ENCODE measurements at places on chromosomes 4 and X. TPM values are rescaled to one million over a fixed set of nuclear protein-coding genes. Genes with fewer than 3 reads are reported as not detected.

Gene IDUA
- total RNA-seq: 30.6 TPM

Gene CLIC2
- 0.80 TPM for total RNA-seq

Gene IL13RA1
- total RNA-seq: 191 TPM

Gene CYSLTR1
- not detected for total RNA-seq

Gene KCND1
- total RNA-seq: 5.5 TPM

Gene AFM
- total RNA-seq: not detected

Gene RNF212
- not detected for total RNA-seq

Gene NPNT
- 1.9 TPM for total RNA-seq

Gene TMPRSS11D
- total RNA-seq: not detected

Gene AFAP1
- total RNA-seq: 94.7 TPM

Gene TMPRSS11B
- not detected for total RNA-seq

Gene XAGE5
- not detected for total RNA-seq

DNA sequence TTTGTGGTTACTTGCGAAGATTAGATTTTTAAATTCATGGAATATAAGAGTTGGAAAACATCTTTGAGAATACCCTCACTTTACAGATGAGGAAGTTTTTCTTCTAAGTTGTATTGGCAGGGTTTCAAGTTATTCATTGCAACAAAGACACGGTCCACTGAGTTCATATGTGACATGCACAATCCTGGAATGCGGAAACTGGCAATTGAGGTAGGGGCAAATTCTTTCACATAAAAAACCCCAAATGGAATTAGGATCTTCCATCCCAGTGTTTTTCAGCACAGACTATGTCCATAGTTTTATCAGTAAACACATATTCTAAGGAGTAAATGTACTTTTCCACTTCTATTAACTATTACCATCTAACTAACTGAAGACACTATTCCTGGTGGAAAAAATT, 81.8 kb upstream of the NAP1L5 start:
- no peaks in the 10 kb centered on the region for H3K4me1 ChIP-seq
- no peaks in the 10 kb centered on the region for H3K27me3 ChIP-seq
- H3K4me3 ChIP-seq: no peak overlapping the region
- no peak overlapping the region for H3K27ac ChIP-seq
- no peaks in the 10 kb centered on the region for H3K36me3 ChIP-seq

DNA sequence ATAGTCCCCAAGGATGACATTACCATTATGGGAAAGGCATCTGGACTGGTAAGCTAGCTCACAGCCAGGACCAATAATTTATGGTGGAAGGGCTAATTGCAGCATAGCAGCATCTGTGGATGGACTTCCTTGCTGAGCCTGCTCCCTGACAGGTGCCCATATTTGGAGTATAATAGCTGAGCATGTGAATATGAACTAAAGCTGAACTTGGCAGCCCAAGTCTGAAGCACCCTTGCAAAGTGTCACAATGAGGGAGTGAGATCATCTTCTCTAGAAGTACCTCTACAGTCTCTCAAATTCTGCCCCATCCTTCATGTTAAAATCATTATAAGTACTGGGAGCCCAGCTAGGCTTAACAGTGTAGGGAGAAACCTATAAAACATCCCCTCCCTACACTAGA, 128.2 kb upstream of the INPP4B start:
- H3K27me3 ChIP-seq: no peaks in the 10 kb centered on the region
- no peak overlapping the region for H3K4me3 ChIP-seq
- H3K27ac ChIP-seq: no peak overlapping the region
- no peak for DNase-seq
- no peaks in the 10 kb centered on the region for H3K4me1 ChIP-seq

DNA sequence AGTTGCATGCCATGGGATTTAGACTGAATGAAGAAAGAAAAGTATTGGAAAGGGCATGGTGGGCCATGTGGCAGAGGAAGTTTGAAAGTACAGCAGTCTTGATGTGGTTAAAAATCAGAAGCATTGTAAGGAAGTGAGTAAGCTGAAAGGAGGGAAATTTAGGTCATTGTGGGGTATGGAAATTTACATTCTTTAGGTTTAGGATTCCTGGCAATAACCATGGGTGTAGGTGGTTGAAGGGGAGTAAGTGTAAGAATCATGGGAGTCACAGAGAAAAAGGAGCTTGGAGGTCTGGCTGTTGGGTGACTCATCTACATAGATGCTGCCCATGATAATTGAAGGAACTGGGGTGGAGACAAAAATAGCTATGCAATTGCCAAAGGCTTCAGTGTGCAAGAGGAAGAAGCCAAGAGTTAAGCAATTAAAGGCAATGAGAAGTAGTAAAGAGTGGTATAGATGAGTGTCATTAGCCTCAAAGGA, 243.8 kb upstream of the LDB2 start:
- DNase-seq: no peak
- no peaks in the 10 kb centered on the region for H3K4me1 ChIP-seq
- no peaks in the 10 kb centered on the region for H3K36me3 ChIP-seq
- no peak overlapping the region for H3K4me3 ChIP-seq
- no peaks in the 10 kb centered on the region for H3K27me3 ChIP-seq
- no peak overlapping the region for H3K27ac ChIP-seq

- no peak overlapping the region for H3K4me3 ChIP-seq
- no peaks in the 10 kb centered on the region for H3K27me3 ChIP-seq
- no peaks in the 10 kb centered on the region for H3K4me1 ChIP-seq
Observed at GRCh38 chrX:52140020-52140419, 44.7 kb upstream of the MAGED4 start.

DNA sequence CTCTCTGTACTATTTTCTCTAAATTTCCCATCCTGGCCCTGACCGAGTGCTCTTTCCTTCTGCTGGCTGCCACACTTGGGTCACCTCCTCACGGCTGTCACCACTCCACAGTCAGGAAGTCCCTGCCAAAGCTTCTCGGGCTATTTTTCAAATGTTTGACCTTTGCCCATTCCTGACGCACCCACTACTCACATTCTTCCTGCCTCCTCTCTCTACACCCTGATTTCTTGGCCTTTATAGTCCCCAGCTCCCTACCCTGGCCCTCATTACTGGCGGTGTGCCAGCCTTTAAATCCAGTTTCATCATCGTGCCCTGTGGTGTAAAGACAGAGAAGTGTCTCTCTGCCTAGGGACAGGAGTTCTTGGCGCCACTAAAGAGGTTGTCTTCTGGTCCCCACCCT, 46.4 kb upstream of the GATB start:
- no peak overlapping the region for H3K4me3 ChIP-seq
- H3K4me1 ChIP-seq: no peaks in the 10 kb centered on the region
- no peak for DNase-seq
- no peaks in the 10 kb centered on the region for H3K27me3 ChIP-seq
- no peak overlapping the region for H3K27ac ChIP-seq
- no peaks in the 10 kb centered on the region for H3K36me3 ChIP-seq

- no peak overlapping the region for H3K27ac ChIP-seq
- no peaks in the 10 kb centered on the region for H3K27me3 ChIP-seq
- H3K4me1 ChIP-seq: no peaks in the 10 kb centered on the region
- H3K36me3 ChIP-seq: peaks cover 3% of the 10 kb centered on the region
- no peak for DNase-seq
Observed at GRCh38 chrX:129825746-129826505, 17.8 kb downstream of the ZDHHC9 start.

- DNase-seq: no peak
- no peak overlapping the region for H3K27ac ChIP-seq
- peaks cover 29% of the 10 kb centered on the region for H3K36me3 ChIP-seq
- no peaks in the 10 kb centered on the region for H3K27me3 ChIP-seq
- no peak overlapping the region for H3K4me3 ChIP-seq
- H3K4me1 ChIP-seq: peaks cover 7% of the 10 kb centered on the region
Observed at GRCh38 chr4:7828793-7829301, 110.8 kb downstream of the AFAP1 start.

GRCh38 chr4:46844325-46844917, 64.6 kb downstream of the COX7B2 start:
- no peaks in the 10 kb centered on the region for H3K4me1 ChIP-seq
- no peaks in the 10 kb centered on the region for H3K27me3 ChIP-seq
- DNase-seq: peak; percentile 43
- no peak overlapping the region for H3K27ac ChIP-seq
- no peak overlapping the region for H3K4me3 ChIP-seq

GRCh38 chr4:136575146-136575545, 957.1 kb downstream of the PCDH18 start:
- no peak overlapping the region for H3K4me3 ChIP-seq
- no peak for DNase-seq
- H3K27ac ChIP-seq: no peak overlapping the region

DNA sequence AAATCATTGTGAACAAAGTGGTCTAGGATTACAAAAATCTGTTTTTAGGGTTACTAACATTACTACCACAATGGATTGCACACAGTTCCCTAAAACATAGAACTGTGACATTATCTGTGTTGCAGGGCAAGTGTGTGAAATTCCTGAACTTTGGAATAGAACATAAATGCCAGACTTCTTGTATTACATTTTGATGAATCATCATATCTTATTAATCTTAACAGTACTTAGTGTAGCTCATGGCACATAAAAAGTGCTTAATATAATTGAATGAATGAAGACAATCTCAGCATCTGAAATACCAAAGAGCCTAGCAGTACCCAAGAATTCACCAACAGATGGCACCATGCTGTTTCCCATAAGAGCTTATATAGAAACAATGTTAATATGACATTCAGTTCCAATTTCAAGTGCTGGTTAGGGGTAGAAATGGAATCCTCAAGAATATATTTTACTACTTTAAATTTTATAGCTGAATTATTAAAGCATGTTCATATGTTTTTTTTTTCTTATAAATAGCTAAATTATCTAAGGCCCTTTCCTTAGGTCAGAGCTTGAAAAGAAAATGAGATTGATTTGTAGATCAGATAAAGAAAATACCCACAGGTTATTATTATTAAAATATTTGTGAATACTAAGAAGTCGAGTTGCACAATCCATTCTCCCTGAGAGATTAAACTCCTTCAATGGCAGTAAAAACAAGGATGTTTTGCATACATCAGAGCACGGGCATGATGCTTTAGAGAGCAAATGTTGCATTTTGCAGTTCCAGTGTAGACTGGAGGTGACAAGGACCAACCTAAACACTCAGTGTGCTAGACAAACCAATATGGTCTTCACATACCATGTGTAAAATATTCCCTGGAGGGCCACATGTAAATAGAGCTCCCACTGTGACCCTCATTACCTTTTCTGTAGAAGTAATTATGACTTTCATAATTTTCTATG, 25.7 kb upstream of the SHISA3 start:
- DNase-seq: peak; percentile 13
- no peaks in the 10 kb centered on the region for H3K27me3 ChIP-seq
- H3K27ac ChIP-seq: no peak overlapping the region
- no peak overlapping the region for H3K4me3 ChIP-seq
- no peaks in the 10 kb centered on the region for H3K36me3 ChIP-seq
- no peaks in the 10 kb centered on the region for H3K4me1 ChIP-seq

GRCh38 chr4:42445038-42445437, 47.8 kb downstream of the SHISA3 start:
- H3K36me3 ChIP-seq: no peaks in the 10 kb centered on the region
- H3K27ac ChIP-seq: no peak overlapping the region
- DNase-seq: no peak
- H3K27me3 ChIP-seq: no peaks in the 10 kb centered on the region

GRCh38 chr4:6907658-6908191, 1.9 kb upstream of the TBC1D14 start:
- no peak overlapping the region for H3K4me3 ChIP-seq
- peaks cover 21% of the 10 kb centered on the region for H3K4me1 ChIP-seq
- no peaks in the 10 kb centered on the region for H3K36me3 ChIP-seq
- H3K27ac ChIP-seq: no peak overlapping the region
- no peaks in the 10 kb centered on the region for H3K27me3 ChIP-seq

- H3K27ac ChIP-seq: no peak overlapping the region
- H3K4me1 ChIP-seq: no peaks in the 10 kb centered on the region
- no peak for DNase-seq
- no peaks in the 10 kb centered on the region for H3K36me3 ChIP-seq
Observed at GRCh38 chr4:5398056-5398455, 310.3 kb downstream of the EVC2 start.

DNA sequence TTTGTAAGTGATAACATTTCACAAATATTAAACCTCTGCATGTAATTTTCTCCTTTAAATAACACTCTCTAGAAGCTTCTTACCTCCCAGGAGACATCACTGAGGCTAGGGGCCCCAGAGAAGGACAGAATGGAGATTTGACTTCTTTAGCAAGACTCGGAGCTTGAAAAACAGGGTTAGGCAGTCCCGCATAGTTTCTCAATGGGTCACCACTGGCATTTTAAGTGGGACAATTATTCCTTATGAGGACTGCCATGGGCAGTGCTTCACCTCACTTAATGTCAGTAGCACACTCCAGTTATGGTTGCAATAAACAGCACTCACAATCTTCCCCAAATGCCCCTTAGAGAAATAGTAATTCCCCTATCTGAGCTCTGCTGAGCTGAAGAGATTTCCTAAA, 66.7 kb upstream of the NOCT start:
- DNase-seq: no peak
- no peaks in the 10 kb centered on the region for H3K4me1 ChIP-seq

- no peaks in the 10 kb centered on the region for H3K4me1 ChIP-seq
Observed at GRCh38 chr4:101813604-101814003, 23.1 kb downstream of the BANK1 start.

DNA sequence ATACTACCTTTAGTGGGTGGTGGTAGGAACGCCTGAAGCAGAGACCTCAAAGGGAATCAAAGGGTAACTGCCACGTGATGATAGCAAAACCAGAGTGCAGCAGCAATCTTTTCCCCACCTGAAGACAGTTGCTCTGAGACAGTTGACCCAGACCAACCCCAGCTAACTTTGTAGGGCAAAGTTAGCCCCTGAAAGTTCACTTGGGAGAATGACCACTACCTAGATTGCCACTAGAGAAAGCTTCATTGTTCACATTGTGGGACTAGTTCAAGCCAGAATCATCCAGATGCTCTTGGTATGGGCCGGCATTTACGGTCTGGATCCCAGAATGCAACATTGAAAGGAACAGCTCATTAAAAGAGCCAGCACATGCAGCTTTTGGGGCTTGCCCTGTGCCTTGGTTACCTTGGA, 4.1 kb downstream of the SEPTIN6 start:
- peaks cover 34% of the 10 kb centered on the region for H3K4me1 ChIP-seq
- no peaks in the 10 kb centered on the region for H3K27me3 ChIP-seq
- H3K4me3 ChIP-seq: no peak overlapping the region
- DNase-seq: no peak
- H3K36me3 ChIP-seq: no peaks in the 10 kb centered on the region

DNA sequence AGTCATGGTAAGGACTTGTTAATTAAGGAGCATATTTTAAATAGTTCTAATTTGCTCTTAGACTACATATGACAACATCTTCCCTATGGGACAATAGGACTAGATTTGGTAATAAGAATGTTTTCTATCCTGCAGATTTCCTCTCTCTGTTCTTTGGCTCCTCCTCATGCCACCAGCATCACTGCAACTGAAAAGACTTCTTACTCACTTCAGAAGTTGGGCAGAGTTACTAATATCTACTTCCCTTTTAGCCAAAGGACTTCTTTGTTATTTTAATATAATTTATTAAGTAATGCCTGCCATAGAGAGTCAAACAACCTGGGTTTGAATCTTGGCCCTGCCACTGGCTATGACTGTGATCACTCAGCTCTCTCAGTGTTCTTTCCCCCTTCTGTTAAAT, 16.4 kb downstream of the MMAA start:
- no peaks in the 10 kb centered on the region for H3K27me3 ChIP-seq
- H3K4me1 ChIP-seq: no peaks in the 10 kb centered on the region
- H3K4me3 ChIP-seq: no peak overlapping the region
- no peak overlapping the region for H3K27ac ChIP-seq
- no peak for DNase-seq
- H3K36me3 ChIP-seq: no peaks in the 10 kb centered on the region

- H3K27ac ChIP-seq: no peak overlapping the region
- no peak overlapping the region for H3K4me3 ChIP-seq
- no peaks in the 10 kb centered on the region for H3K36me3 ChIP-seq
- no peak for DNase-seq
Observed at GRCh38 chr4:26345565-26345938, 24.7 kb downstream of the RBPJ start.

GRCh38 chr4:8939160-8939839, 67.7 kb upstream of the HMX1 start:
- no peak for DNase-seq
- H3K4me3 ChIP-seq: no peak overlapping the region
- no peaks in the 10 kb centered on the region for H3K36me3 ChIP-seq
- no peaks in the 10 kb centered on the region for H3K4me1 ChIP-seq

All from Panc1 (cell line).